ENCODE measurements at places on chromosomes 12 and 14.
A peak's percentile ranks its signal among the peaks of the same experiment; 100 is the strongest.

DNA sequence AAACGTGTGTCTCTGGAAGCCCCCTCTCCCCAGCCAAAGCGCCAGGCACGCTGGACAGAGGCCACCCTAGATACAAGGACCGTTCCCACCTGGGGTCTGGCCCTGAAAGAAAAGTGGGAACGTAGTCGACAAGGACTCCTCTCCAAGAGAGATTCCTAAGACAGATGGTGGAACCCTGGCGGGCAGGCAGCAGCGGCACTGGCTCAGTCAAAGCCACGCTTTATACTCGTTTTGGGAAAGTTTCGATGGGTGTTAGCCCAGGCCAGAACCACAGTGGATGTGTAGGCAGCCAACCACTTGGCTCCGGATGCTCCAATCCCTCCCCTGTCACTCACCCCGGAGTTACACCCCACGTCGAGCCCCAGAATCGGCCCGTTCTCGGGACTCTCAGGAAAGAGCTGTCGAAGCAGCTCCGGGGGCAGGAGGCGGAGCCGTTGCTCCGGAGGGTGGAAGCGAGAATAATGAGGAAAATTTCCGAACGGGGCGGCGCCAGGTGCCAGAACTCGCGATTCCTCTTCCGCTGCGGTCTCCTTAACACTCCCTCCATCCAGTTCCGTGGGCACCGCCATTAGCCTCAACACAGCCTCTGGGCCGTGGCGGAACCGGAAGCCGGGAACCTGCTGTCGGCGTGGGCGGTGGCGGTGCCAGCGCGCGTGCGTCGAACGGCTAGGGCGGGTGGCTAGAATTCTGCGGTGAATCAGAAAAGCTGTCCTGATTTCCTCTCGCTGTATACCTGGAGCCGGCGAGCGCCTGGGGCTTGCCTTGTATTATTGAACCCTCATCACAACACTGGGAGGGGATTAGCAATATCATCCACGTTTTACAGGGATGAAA lies at the start of gene BCDIN3D:
Gene BCDIN3D (minus strand): TSS at position 588 of the 834 bp plus-strand sequence. CDS start 19 bp downstream, at position 569.
- DNase-seq = peak; percentile 92

- DNase-seq = peak; percentile 70
These were observed 4.5 kb downstream of the NOP2 start for GRCh38 chr12:6563448-6564050.

- DNase-seq = no peak
These were observed 507.0 kb downstream of the SNAPC1 start for GRCh38 chr14:62269204-62269603.

- DNase-seq = peak; percentile 21
These were observed 37.0 kb upstream of the FBXO33 start for GRCh38 chr14:39469094-39469710.

DNA sequence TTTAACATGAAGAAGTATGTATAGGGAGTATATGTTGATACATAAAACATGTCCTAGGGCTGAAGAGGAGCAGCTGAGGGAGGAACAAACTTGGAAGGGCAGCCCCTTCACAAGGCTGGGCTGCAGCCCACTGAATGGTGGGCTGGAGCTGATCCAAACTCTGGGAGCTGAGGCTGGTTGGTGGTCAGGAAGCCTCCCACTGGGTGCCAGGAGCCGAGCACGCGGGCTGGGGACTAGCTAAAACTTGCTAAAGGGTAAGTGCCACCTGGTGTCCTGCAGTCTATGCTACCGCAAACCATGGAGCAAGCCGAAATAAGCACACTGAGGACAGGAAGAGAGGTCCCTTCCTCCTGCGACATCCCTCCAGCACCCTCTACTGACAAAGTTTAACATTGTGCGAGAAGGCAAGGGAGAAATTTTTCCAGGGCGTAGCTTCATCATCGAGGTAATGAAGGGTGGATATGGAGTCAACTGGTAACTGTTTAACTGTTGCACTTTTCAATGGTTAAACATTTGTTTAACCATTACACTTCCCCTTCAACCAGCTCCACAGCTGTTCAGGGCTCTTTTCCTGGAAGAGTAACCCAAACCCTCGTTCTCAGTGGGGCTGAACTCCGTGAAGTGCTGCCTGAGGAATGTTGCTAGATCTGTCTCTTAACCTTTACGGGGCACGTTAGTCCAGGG lies 42.2 kb downstream of the EGLN3 start:
- DNase-seq = no peak

- peak; percentile 58 for DNase-seq
These were observed 4.4 kb upstream of the SHMT2 start for GRCh38 chr12:57224973-57225679.

- DNase-seq = peak; percentile 44
These were observed 29.3 kb downstream of the YLPM1 start for GRCh38 chr14:74792249-74793039.

DNA sequence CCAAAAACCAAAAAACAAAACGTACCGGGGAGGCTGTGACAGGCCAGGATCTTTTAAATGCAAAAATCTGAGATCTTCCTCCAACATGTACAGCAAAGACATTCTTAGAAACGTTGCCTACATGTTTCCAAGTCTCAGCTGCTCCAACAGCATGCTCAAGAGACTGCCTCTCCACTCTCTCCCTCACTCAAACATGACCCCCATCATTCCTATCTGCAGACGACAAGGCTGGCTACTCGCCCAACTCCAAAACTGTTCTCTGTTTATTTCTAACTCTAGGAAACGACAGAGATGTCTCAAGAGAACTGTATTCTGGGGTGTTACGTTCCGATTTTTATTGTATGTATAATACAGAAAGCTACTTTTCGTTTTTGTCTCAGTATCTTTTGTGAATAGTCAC lies 57.5 kb upstream of the TMCC3 start:
- no peak for DNase-seq

DNA sequence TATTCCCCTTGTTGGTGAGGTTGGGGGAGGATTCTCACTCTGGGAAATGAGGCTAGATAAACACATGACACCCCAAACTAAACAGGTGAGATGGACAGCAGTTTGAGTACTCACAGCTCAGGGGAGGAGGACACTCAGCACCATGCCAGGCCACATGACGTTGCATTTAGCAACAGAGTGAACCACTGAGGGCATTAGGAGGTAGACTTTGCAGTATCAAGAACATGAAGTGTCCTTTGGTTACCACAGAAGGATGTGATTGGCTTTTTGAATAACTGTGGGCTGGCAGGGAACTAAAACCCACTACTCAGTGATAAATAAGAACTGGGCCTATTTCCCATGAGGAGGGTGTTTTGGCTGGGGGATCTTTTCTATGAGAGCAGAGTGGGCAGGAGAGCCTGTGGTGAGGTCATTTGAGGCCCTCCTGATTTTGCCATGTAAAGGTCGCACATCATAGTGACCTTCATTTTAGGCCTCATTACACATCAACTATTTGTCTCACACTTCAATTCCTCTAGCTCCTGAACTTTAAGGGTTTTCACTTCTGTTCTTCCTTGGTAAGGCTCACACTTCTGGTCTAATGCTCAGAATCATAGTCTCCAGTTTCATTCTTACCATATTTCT lies 89.8 kb upstream of the PRKD1 start:
- DNase-seq = no peak

DNA sequence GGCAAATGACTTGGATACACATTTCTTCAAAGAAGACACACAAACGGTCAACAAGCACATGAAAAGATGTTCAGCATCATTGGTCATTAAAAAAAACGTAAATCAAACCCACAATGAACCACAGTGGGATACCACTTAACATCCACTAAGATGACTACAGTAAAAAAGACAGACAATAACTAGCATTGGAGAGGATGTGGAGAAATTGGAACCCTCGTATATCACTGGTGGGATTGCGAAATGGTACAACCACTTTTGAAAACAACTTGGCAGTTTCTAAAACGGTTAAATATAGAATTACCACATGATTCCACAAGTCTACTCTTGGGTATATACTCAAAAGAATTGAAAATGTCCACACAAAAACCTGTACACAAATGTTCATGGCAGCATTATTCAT lies 25.2 kb upstream of the PPFIBP1 start:
- DNase-seq = no peak

GRCh38 chr14:65287264-65288131 lies 125.0 kb upstream of the FUT8 start:
- peak; percentile 69 for DNase-seq

- no peak for DNase-seq
These were observed 5.6 kb downstream of the NAB2 start for GRCh38 chr12:57094208-57095160.

- no peak for DNase-seq
These were observed 115.3 kb downstream of the TRMT5 start for GRCh38 chr14:60865378-60866127.

- DNase-seq = no peak
These were observed 536.7 kb downstream of the FLRT2 start for GRCh38 chr14:86066651-86067050.

GRCh38 chr12:14846042-14846587 lies 2.8 kb upstream of the ART4 start:
- no peak for DNase-seq

DNA sequence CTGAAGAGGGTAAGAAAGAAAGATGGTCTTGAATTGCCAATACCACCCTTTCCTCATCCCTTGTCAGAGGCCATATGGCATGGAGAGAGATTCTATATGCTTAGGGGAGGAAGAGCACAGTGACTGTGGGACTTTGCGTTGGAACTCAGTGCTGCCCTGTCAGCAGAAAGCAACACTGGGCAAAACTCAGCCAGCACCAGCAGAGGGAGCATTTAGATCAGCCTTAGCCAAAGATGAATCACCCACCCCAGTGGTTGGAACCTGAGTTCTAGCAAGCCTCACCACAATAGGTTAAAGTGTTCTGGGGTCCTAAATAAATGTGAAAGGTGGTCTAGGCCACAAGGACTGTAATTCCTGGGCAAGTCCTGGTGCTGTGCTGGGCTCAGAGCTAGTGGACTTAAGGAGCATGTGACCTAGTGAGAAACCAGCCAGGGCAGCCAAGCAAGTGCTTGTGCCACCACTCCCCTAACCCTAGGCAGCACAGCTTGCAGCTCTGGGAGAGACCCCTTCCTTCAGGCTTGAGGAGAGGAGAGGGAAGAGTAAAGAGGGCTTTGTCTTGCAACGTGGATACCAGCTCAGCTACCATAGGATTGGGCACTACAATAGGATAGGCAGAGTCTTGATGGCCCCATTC lies 11.4 kb upstream of the BCAT1 start:
- peak; percentile 7 for DNase-seq

GRCh38 chr14:35215110-35215813 lies 76.9 kb upstream of the PSMA6 start:
- peak; percentile 44 for DNase-seq

- DNase-seq = no peak
These were observed 48.6 kb downstream of the CFAP251 start for GRCh38 chr12:121966959-121967358.

DNA sequence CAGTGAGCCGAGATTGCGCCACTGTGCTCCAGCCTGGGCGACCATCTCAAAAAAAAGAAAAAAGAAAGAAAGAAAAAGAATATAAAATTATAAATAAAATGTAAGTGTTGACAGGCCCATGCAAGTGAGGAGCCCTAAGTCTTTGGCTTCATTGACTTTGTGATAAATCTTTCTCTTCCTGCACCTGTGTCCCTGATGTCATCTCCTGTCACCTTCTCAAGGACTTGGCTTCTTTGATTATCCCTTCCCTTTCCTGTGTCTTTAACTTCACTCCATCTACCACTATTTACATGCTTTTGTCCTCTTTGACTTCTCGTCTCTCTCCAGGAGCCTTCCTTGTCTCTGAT lies 33.6 kb upstream of the WNK1 start:
- peak; percentile 4 for DNase-seq

DNA sequence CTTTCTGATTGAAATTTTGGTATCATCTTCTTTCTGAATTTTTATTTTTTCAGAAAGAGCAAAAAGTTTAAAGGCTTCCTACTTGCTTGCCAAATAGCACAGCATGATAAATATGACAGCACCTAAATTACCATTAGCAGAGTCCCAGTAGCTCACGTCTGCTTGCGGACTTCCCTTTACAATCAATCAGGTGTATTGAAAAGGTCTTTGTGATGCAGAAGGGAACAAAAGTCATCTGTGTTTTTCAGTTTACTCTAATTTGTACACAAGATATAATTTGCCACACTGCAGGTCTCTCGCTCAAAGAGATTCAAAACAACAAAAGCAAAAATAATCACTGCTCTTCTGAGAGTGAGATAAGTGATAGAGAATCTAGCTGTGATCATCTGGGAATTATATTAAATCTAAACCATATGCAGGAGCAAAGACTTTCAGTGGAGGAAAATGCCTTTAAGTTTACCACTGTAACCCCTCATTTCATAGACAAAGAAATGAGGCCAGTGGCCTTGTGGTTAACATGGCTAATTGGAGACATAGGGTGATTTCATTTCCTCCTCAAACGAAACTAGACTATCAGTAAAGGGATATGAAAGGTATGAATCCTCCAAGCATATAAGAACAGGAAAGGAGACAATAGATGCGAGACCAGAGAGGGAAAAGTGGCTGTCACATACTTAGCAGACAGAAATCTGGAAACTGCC lies 240.8 kb upstream of the TMPO start:
- DNase-seq = no peak

GRCh38 chr12:28742791-28743190 lies 406.3 kb upstream of the FAR2 start:
- DNase-seq = no peak

GRCh38 chr12:67239061-67239460 lies 30.1 kb upstream of the CAND1 start:
- DNase-seq = no peak

- DNase-seq = no peak
These were observed 44.6 kb upstream of the TUNAR start for GRCh38 chr14:95832012-95832411.
